IMR-90 (cell line): ENCODE measurements at places on chromosomes 16 and 17. TPM values are rescaled to one million over a fixed set of nuclear protein-coding genes. Genes with fewer than 3 reads are reported as not detected.

Gene C16orf92
- not detected in 2 replicates for total RNA-seq

Gene TBX4
- 0.28 TPM in 1 of 2 replicates, not detected in the other for total RNA-seq

Gene GLIS2
- total RNA-seq = 0.36 and 0.56 TPM in 2 replicates

Gene PERCC1
- not detected in 2 replicates for total RNA-seq

Gene KRTAP4-3
- not detected in 2 replicates for total RNA-seq

Gene TIMM22
- total RNA-seq = 12.7 and 14.4 TPM in 2 replicates

DNA sequence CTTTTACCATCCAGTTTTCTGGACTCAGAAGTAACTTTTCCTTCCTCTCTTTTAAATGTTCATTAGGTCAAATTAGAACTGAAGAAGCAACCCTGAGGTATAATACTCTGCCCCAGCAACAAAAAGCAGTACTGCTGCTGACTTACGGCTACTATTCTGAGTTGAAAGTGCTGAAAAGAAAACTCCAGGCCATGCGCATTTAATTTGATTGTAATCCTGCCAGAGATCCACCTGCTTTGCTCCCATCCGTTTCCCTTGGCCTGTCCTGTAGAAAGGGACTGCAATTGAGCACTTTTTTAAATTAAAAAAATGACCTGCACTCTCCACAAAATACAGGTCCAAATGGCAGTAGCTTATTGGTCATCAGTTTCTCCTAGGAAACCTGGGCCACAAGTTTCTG, 61.6 kb downstream of the PITPNC1 start:
- no peak for DNase-seq

DNA sequence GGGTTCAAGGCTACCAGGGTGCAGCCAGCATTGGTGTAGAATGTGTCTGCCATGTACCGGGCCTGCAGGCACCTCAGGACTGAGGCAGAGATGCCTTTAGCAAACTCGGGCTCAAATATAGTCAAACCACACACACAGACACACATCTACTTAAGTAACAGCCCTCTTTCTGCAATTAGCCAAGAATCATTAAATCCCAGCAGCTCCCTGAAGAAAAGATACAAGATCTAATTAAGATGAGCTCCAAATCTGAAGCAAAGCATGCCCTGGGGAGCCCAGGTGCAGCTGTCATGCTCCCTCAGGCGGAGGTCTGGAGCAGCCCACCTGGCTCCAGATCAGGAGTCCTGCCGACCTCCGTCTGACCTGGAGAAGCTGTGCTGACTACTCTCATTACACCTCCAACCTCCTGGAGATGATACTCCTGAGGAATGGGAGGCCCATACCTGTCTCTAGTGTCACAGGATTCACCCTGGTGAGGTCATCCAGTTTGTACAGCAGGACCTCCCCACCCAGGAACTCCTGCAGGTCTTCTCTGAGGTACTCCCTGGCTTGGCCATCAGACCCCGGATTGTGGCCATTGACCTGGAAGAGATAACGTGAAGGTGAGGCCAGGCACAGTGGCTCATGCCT, 6.9 kb downstream of the MYO19 start:
- DNase-seq = no peak

DNA sequence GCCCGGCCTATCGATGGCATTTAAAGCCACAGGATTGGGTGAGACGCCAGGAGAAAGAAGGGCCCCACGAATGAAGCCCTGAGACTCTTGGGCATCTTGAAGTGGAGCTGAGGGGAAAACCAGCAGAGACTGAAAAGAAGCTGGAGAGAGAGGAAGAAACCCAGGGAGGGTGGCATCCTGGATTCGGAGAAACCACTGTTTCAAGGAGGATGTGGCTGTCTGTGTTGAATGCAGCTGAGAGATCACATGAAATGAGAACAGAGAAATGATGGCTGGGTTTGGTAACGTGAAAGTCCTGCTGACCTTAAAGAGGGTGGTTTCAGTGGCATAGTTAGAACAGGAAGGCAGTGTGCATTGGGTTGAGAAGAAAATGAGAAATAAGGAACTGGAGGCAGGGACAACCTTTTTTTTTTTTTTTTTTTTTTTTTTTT, 3.8 kb downstream of the TNFSF12 start:
- no peak for DNase-seq

- DNase-seq = no peak
These were observed 8.1 kb downstream of the PHB1 start for GRCh38 chr17:49406421-49407061.

DNA sequence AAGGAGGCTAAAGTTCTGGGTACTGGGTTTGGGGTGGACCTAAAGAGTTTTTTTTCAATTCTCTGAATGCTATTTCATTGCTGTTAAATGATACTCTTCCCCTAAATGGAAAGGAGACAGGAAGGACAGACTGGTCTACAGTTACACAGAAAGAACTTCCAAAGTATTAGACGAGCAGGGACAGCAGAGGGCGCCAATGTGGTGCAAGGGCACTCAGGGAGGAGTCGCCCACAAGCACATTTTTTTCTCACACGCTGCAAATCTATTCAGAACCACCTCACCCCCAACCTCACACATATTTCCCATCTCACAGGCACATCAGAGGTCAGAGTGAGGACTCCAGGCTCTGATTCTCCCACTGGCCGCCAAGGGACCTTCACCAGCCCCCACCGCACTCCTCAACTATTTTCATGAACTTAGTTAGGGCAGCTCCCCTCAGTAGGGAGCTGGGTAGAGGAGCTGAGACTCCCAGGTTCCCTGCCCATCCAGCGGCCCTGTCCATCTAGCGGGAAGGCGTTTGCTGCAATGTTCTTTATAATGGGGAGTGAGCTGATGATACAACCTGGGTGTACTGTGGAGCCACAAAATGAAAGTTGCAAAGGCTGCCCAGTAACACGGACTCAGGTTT, 6.8 kb upstream of the CA4 start:
- peak; percentile 83 for DNase-seq

DNA sequence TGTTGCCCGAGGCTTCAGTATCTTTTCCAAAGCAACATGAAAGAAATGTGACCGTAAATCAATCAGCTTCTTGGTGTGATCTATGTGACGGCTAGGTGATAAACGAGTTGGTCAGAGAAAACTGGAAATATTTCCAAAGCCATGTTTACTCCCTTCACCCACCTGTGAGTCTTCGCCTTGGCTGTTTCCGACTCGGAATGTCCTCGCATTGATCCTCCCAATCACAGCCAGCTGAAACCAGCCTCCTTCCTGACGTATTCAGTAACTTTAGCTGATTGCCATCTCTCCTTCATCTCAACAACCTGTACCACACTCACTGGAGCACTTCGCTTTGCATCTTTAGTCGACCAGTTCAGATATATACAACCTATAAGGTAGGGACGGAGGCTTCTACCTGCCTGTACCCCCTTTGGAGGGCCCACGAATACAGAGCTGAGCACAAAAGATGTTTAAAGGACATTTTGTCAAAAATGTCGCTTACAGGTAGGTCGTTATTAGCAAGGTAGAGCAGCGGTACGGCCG, 705 bp downstream of the KRABD2 start:
- DNase-seq = peak; percentile 29

DNA sequence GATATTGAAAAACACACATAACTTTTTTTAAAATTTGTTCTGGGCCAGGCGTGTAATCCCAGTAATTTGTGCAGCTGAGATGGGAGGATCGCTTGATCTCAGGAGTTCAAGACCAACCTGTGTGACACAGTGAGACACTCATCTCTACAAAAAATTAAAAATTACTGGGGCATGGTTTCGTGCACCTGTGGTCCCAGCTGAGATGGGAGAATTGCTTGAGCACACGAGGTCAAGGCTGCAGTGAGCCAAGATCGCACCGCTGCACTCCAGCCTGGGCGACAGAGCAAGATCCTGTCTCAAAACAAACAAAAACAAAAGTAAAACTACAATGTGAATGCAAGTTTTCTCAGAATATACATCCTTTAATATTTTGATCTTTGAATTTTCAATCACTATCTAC, 15.1 kb downstream of the C16orf54 start:
- DNase-seq = no peak

GRCh38 chr17:29717817-29718216, 95.1 kb upstream of the CORO6 start:
- DNase-seq = no peak

DNA sequence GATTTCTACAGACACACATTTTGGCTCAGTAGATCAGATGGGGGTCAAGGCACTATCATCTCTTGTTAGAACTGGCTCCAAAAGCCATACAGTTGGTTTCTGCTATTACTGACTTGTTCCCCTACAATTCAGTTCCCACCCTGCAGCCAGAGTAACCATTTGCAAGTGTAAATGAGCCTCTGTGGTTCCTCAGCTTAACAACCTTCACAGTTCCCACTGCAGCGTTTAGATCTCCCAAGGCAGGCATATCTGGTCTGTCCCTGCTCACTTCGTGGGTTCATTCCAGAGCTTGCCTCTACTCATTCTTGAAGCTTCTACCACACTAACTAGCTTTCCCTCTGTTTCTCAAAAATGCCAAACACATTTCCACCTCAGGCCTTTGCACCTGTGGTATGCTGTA, 186.1 kb downstream of the CBLN1 start:
- DNase-seq = no peak

DNA sequence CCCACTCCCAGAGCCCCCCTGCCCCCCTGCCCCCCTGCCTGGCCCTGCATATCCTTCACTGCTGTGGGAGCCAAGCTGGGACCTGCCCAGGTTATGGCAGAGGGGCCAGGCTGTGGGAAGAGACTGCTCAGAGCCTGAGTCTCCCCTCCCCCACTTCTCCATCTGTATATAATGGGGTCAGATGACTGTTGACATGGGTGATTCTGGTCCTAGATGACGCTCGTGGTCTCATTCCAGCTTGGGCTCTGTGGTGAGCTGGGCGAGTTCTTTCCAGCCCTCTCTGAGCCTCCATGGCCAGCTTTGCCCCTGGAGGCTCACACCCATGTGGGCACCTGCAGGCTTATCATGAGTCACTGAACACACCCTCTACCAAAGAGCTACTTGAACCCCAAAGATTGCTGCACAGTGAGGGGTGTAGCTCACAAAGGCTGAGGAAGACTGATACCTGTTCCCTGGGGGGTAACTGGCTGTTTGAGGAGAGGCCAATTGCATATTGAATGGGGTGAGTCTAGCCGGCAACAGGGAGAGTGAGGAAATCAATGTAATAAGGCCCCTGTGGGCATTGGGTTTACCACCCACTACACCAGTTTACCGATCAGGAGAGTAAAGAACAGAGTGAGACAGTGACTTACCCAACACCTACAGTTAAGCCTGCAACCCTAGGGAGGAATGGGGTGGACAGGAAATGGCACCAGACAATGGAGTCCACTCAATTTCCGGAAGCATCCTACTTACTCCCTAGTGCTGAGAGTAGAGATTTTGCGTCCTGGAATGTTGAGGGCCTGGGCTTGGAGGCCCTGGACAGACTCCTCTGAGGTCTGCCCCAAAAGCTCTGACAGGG, 4.2 kb upstream of the SREBF1 start:
- DNase-seq = peak; percentile 54
